Activated T-cell treated with anti-CD3 and anti-CD28 coated beads, Interleukin-2, amount 50 U/mL, for 48 hours (primary cell): ENCODE measurements at places on chromosomes 6 and 20.
A peak's percentile ranks its signal among the peaks of the same experiment; 100 is the strongest.

- DNase-seq = no peak
Observed at GRCh38 chr20:49313283-49313682, 35.4 kb upstream of the ZNFX1 start.

DNA sequence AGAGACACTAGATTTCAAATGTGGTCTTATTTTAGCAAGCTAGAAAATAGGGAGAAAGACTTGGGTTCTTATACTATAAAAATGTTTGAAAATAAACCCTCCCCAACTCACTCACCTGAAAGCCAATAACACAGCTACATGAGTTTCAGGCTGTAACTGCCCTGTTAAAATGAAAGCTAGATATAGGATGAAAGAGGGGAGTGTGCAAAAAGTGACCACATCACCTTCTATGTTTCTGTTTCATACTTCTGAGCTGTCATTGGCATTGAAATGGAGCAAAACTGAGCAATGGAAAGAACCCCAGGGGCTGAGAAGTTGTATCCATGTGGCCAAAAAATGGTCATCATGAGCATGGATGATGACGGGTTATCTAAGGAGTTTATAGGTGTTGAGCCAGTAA is 148.1 kb upstream of the TENT5A start:
- no peak for DNase-seq

DNA sequence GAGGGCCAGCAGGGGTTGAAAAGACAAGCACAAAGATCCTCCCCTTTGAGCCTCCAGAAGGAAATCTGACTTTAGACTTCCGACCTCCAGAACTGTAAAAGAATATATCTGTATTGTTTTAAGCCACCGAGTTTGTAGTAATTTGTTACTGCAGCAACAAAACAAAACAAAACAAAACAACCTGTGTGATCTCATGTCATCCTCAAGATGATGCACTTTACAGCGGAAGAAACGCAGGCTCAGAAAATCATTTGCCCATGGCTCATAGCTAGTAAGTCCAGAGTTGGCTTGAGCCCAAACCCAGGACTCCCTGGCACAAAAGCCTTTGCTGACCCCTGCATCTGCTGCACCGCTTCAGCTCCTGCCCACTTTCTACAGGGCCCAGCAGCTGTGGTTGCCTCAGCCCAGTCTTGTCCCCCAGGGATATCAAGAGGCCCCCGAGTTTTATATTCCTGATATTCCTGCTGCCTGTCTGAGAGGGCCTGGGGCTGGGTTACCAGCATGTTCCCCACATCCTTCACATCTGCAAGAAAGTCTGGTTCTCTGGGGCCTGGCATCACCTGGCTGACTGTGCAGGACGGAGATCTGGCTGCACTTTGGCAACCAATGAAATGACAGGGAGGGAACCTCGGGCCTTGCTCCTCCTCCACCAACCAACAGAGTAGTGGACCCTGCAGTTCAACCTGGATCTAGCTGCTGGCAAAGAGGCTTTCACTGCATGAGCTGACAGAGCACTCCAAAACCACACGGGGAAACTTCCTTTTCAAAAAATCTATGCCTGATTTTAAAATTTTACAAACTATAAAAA is 56.9 kb downstream of the JPH2 start:
- DNase-seq = no peak

- peak; percentile 36 for DNase-seq
Observed at GRCh38 chr20:13788167-13788834, 3.5 kb downstream of the NDUFAF5 start.

GRCh38 chr20:54598352-54598751 is 123.0 kb downstream of the DOK5 start:
- DNase-seq = no peak

- no peak for DNase-seq
Observed at GRCh38 chr20:52420805-52421204, 229.2 kb upstream of the ZFP64 start.

- DNase-seq = no peak
Observed at GRCh38 chr6:2783188-2783963, 18.2 kb downstream of the WRNIP1 start.

DNA sequence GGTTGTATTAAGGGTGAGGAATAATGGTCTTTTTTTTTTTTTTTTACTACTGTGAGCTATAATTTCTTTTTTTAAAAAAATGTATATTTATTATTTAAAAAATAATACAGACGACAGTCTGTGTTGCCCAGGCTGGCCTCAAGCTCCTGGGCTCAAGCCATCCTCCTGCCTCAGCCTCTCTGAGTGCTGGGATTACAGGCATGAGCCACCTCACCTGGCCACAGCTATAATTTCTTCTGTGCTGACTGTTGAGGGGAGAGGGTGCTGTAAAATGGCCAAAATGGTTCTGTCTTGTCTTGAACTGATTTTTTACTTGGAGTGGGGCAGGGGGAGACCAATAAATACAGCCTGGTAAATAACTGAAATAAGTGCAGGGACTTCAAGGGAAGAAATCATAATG is 3.6 kb downstream of the SRSF3 start:
- no peak for DNase-seq

GRCh38 chr20:51125780-51126179 is 102.9 kb upstream of the KCNG1 start:
- DNase-seq = no peak

DNA sequence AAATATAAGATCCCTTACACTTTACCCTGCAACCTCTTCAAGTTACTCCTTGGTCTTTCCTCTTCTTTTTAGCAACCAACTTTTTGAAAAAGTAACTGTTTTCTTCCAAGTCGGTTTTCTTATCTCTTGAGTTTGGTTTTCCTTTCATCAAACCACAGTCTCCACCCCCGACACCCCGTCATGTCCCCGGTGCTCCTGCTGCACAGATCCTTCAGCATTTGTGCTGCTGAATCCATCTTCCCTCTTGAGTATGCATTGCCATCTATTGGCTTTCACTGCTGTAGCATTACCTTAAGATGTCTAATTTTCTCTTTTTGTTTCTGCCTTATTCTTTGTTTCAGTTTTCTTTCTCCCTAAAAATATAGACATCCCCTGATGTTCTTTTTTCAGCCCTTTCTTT is 11.9 kb upstream of the TNFRSF21 start:
- no peak for DNase-seq

GRCh38 chr20:6908673-6909072 is 141.2 kb downstream of the BMP2 start:
- DNase-seq = no peak

- DNase-seq = no peak
Observed at GRCh38 chr6:93985953-93986352, 566.6 kb upstream of the EPHA7 start.

- DNase-seq = no peak
Observed at GRCh38 chr6:28563430-28564095, 37.9 kb downstream of the GPX5 start.

GRCh38 chr6:37579444-37580067 is 79.9 kb upstream of the CCDC167 start:
- DNase-seq = no peak

- DNase-seq = no peak
Observed at GRCh38 chr6:113258771-113259170, 598.4 kb upstream of the MARCKS start.

DNA sequence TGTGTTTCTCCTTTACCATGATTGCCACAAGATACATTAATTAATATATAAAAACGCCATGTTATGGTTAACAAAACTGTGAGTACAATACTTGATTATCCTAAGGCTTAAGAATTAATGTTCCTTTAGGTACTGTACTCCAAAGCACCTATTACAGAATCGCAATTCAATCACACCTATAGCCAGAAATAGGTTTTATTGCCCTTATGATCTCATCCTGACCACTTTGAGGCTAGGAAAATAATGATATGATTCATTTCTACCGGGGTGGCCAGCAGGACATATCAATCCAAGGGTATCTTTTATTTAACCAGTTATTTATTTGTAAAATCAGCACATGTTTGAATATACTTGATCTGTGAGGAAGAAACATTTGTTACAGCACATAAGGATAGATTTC is 396.6 kb upstream of the GJE1 start:
- DNase-seq = no peak

DNA sequence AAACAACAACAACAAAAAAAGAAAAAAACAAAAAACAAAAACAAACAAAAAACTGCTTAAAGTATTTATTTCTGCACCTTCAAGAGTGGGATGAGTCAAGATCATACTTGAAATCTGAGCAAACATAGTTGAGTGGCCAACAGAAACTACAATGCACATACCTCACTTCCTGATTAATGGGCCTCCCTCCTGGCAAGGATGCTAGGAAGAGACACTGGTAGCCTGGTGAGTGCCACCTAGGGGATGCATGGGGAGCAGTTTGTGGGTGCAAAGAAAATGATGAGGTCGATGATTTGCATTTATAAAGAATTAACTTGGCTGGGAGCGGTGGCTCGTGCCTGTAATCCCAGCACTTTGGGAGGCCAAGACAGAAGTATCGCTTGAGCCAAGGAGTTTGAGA is 808.1 kb downstream of the MAFB start:
- DNase-seq = no peak

DNA sequence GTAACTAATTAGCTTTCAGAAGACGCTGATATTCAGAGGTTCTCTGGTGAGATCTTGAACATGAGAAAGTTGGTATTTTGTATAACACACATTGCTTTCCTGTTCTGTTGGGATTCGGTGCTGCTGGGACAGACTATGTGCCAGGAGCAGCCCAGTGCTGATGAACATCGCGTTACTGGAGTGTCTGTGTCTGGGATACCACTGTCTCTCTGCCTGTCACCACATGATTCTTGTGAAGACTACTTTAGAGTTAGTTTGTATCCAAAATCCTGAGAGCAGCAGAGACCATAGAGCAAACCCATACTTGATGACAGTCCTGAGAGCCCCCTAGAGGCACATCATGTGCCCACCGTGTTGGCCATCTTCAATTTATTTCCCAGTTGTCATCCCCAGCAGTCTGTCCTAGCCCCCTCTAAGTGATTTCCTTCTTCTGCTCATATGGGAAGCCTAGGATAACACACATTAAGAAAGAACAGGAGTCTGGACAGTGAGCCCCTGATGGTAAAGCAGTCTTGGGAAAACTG is 41.8 kb upstream of the TINAG start:
- DNase-seq = no peak

DNA sequence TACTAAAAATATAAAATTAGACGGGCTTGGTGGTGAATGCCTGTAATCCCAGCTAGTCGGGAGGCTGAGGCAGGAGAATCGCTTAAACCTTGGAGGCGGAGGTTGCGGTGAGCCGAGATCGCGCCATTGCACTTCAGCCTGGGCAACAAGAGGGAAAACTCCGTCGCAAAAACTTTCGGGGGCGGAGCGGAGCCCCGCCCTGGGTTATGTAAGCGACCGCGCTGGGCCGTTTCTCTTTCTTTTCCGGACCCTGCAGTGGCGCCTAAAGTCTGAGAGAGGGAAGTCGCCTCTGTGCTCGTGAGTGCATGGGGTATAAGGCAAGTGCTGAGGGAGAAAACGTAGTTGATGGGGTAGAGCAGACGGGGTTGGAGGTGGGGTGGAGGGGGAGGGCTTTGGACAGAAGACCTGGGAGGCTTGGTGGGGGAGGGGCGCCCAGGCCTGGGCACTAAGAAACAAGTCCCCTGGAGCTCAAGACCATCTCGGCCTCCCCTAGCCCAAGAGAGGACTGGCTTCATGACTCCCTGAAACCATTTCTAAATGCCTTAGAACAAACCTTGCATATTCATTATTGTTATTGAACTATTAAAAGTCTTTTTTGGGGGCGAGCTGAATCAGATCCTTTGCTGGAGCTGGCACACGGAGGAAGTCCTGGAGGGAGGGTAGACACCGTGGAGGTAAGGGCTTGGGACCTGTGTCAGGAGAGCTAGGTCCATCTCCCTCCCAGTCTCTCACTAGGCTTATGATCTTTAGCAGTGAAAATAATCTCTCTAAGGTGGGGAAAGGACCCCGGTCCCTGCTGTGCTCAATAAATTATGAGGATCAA is 2.7 kb upstream of the MICA start:
- DNase-seq = peak; percentile 78

DNA sequence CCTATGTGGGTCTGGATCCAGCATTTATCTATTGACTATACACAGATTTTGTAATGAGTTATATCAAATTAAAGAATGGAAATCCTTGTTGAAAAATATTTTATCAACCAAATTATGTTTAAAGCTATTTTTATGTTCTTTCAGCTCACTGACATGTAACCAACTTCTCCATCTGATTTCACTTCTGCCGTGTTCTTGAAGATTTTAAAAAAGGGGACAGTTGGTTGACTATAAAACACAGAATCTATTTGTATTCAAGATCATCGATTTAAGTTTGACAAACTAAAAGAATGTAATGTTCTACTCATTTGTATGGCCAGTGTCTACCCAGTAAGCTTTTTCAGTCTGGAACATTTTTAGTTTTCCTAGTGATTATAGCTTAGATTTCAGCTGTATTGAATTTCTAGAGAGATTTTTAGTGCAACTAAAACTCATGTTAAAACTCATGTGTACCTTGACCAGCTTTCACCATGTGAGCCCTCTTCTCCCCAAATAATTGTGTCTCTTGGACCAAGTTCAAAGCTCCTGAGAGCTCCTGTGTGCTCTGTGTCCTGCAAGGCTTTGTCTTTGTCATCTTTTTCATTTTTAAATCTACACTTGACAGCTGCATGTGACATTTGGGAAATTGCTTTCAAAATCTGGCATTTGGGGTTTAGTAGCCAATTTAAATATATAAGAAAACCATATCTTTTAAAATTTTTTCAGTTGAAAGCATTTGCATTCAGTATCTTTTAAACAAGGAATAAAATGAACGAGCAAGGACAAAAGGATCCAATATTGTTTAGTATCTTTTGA is 118.4 kb upstream of the TIAM2 start:
- DNase-seq = no peak

GRCh38 chr6:108746836-108747575 is 101.2 kb upstream of the ARMC2 start:
- no peak for DNase-seq

DNA sequence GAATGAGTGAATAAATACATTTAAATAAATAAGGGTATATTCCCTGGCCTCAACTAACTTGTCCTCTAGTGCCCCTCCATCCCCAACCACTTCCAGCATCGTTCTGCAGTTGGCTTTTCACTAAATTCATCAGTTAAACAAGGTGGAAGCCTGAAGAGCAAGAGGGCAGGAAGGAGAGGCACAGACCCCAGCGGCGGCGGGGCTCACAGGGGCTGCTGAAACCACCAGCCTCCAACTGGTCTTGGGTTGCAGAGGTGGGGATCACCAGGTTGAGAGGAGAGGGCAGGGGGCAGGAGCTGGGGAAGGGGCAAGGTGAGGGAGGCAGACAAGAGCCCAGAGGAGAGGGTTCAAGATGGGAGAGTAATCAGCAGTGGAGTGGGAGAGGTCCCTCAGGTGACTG is 27.1 kb downstream of the KCNK5 start:
- DNase-seq = no peak

GRCh38 chr6:47308198-47308517 is 1.5 kb downstream of the TNFRSF21 start:
- no peak for DNase-seq
